Activated naive CD8-positive, alpha-beta T cell treated with anti-CD3 and anti-CD28 coated beads, Interleukin-2, amount 10 ng/mL, durations not matched to agents 7 days and 5 days (primary cell): ENCODE measurements at places on chromosomes 3 and 15.

DNA sequence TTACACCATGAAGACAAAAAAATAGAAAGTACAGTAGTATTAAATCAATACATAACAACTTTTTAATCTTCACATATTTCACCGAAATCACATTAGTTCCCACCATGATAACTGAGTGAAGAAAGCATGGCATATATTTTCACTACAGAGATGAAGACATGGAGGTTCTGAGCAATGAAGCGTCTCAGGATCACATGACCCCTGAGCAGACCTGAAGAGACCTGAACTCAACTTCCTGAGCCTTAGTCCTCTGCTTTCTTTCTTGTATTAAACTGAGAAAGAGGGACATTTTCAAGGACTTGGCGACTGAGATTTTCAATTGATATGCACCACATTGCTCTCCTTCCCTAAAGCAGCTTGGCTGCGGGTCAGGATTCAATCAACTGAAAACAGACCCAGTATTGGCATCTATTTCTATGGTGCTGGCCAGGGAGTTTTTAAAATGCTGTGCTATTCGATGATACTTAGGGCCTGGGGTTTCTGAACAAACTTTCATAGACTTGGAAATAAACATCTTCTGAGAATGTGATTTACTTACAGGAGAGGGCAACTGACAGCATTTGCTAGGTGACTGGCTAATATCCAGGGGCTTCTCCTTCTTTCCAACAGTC, 165.1 kb downstream of the LSAMP start:
- no peak for DNase-seq

GRCh38 chr3:177824190-177824786, 627.0 kb upstream of the TBL1XR1 start:
- no peak for DNase-seq

- no peak for DNase-seq
Measured at GRCh38 chr15:60000824-60001609, 3.1 kb upstream of the FOXB1 start.

GRCh38 chr3:140956058-140956835, 14.6 kb downstream of the SLC25A36 start:
- DNase-seq, result no peak

DNA sequence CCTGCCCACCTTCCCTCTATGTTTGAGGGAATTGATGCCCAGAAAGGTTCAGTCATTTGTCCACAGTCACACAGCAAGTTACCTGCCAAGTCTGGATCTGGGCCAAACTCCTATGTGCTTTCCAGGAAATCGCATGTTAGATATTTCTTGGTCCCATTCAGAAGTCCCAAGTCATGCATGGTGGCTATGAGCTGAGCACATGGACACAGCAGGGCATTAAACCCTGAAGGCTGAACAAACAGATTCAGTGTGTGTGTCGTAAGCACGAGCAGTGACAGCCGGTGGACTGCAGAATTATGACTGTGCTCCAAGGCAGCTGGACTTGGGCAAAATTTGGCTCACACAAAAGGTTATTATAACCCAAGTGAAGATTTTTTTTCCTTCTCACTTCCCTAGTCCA, 11.4 kb upstream of the SLC6A6 start:
- DNase-seq, result no peak

- DNase-seq, result no peak
Measured at GRCh38 chr3:105065895-105066839, 300.5 kb upstream of the ALCAM start.

DNA sequence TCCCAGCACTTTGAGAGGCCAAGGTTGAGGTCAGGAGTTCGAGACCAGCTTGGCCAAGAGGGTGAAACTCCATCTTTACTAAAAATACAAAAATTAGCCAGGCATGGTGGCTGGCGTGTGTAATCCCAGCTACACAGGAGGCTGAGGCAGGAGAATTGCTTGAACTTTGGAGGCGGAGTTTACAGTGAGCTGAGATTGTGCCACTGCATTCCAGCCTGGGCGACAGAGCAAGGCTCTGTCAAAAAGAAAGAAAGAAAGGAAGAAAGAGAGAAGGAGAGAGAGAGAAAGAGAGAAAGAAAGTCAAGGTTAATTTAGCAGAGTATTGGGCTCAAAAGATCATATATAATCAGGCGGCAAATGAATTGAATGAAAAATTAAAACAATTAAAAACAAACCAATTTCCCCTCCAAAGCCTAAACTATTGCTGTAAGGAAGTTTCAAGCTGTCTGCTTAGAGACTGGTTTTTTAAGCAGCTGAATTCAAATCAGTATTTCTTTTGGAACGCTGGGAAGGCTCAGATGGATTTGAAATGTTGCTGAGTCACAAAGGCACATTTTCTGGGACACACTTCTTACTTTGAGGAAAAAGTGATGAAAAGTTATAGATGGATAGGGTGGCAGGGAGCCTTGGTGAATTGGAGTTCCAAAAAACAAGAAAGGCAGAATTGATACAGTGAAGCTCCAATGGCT, 81.3 kb upstream of the BHLHE40 start:
- DNase-seq, result no peak

- DNase-seq, result no peak
Measured at GRCh38 chr3:63961891-63962290, 49.7 kb upstream of the SCAANT1 start.

- DNase-seq, result no peak
Measured at GRCh38 chr3:52176180-52176752, 21.7 kb upstream of the ALAS1 start.

DNA sequence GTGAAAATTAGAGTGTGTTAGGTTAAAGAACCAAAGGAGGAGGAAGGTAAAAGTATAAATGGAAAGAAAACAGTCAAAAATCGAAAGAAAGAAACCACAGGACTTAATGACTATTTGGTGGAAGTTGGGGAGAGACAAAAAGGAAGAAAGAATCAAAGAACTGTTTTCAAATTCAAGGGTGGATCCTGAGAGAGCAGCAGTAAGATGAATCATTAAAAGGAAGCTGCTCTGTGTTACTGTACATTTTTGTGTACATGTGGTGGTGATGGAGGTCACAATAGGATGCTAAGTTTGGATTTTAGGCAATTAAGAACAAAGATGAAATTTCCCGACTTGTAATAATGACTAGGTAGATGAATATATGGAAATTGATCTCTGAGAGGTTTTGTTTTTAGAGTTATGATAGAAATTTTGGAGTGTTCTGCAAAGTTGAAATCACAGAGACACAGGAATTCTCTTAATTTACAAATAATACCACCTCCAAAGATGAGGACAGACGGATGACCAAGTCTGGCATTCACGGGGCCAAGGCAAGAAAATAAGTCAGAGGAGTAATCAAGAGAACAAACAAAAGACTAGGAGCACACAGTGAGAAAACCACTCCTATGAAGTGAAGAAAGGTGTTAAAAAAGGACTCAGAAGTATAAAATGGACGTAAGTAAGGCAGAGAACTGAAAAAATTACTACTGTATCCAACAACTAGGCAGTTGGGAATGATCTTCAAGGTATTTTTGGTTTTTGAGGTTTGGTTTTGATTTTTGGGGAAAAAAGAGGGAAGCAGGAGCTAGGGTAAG, 7.1 kb downstream of the DHX36 start:
- no peak for DNase-seq

GRCh38 chr3:66104535-66104934, 65.8 kb upstream of the MAGI1 start:
- DNase-seq, result no peak

GRCh38 chr3:99317201-99317600, 321.2 kb upstream of the COL8A1 start:
- no peak for DNase-seq

DNA sequence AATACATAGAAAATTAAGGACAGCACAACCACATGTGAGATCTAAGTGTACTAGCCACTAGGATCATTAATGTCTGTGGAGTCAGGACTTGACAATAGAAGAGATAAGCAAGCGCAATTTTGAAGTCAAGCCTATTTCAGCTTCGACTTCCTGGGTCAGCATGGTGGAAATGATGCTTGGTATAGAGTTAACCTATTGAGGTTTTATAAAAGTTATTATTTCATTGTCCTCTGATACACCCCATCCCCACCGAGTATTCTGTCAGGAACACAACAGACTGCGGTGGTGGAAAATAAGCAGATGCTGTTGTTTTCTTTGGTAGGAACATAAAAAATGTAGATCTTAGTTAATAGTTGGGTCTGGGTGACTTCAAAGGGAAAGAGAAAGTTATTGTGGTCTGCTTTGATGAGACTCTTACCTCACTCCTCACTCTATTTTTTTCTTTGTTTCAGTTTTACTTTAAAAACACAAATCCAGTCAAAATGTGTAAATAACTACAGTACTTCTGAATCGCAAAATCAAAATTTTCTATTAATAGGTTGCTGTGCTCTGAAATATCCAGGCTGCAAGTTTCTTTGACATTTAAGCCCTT, 82.1 kb downstream of the IL5RA start:
- DNase-seq, result no peak

GRCh38 chr15:92883876-92884435, 16.2 kb upstream of the CHD2 start:
- no peak for DNase-seq

DNA sequence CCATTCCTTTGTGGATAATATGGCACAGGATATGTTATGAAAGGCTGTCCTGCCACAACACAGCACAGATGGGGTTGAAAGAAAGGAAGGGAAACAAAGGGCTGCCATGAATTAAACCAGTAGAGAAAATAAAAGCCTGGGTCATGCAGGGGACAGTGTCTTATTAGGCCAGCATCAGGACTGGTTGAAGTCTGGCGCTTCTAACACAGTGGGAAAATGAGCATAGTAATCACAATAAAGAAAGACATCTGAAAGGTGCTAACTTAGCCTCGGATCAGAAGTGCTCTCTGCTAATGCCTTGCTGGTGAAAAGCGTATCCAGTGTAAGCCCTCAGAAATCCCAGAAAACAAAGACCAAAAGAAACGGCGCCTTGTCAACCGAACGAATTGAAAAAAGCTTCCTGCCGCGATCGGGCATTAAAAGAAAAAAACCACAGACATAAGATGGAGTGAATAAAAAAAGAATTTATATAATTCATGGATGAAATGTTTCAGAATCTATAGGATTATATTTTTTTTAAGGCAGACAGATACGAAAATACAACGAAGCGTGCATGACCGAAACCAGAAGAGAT, 566 bp upstream of the MKRN3 start:
- no peak for DNase-seq

- no peak for DNase-seq
Measured at GRCh38 chr3:56833022-56833421, 31.3 kb upstream of the ARHGEF3 start.

DNA sequence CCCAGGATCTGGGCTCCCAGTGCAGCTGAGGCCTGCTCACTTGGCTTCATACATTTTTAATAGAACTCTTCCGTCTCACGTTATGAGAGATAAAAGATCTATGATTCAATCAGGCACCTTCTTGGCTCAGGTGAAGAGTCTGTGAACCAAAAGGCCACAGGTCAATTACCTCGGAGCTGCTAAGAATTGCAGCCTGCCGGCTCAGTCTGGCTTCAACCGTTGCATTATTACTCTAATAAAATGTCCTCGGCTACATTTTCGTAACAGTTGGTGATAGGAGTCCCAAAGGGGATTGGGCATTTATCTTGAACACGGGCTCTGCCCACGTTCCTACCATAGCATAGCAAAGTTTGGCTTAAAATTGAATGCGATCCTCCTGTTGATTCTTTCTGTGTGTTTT, 176.3 kb downstream of the SLCO3A1 start:
- DNase-seq, result no peak

DNA sequence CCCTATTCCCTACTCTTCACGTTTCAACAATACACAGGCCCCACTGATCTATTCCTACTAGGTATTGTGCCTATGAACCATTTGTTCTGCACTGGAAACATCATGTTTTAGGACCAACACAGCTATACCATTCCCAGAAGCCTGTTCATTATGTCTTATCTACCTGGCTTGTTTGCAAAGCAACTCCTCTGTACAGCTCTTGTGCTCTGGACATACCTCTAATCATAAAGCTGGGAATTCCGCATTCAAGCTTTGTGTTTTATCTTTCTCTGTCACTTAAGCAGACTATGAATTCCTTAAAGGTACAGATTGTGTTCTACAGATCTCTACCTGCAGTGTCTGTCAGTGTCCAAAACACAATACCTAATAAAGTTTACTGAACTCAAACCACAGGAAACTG, 87.5 kb upstream of the CSPG5 start:
- DNase-seq, result no peak

GRCh38 chr3:16180737-16181134, 6.3 kb downstream of the GALNT15 start:
- no peak for DNase-seq

- no peak for DNase-seq
Measured at GRCh38 chr3:27010834-27011233, 358.3 kb downstream of the NEK10 start.

DNA sequence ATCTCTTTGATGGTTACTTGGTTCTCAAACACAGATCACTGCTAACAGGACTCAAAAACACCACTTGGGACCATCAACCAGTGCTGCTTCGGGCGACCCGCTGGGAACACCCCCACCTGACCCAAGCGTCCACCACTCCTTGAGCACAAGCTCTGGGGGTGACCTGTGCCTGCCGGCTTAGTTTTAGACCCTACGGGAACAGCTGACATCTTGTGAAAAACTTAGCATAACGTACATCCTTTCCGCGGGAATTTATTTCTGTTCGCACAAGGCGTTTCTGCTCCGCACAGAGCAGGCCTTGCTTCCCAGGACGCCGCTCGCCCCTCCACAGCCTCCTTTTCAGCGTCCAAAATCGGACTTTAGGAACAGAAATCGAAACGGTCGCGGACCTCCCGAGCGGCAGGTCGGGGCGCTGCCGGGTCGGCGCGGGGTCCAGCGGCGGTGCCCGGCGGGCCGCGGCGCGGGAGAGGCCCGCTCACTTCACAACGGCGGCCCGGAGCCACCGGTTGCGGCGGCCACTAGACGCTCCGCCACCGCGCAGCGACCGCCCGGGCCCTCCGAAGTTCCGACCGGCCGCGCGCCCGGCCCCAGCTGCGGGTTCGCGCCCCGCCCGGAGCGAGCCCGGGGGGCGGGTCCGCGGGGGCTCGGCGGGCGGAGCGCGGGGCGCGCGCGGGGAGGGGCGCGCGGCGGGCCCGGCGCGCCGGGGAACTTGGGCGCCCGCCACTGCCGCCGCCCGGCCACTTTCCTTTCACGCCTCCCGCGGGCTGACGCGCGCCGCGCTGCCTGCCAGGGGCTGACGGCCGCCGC, 959 bp downstream of the SFMBT1 start:
- peak; percentile 81 for DNase-seq

DNA sequence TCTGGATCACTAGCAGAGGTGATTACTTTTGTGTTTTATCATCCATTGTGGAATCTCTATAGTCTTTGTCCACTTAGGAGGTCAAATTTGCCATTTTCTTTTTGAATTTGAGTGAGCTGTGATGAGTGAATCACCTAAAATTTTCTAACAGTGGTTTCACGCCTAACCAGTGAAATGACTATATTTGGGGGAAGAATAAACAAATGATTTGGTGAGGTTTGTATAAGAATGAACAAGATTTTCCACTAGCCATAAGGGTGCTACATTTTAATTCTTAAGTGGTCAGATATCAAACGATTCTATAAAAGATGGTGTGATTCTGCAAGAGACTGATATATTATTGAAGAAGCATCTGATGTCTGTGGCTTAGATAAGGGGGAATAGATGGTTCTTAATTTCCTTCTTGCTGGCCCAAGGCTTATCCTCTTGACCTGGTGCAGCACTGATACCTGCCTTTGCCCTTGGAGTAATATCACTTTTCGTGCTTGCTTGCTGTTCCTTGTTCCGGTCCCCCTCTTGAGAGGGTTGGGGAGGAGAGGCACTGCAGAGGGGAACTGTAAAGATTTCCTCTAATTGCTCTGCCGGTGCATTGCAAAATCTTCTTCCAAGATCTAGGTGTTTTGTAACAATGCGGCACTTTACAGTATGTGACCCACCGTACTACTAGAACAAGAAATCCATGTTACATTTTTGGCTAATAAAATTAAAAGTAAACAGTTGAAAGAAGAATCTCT, 14.5 kb downstream of the C3orf20 start:
- DNase-seq, result no peak

- no peak for DNase-seq
Measured at GRCh38 chr15:40941068-40941527, 12.0 kb downstream of the DLL4 start.
